ENCODE measurements at places on chromosomes 7 and 10.

DNA sequence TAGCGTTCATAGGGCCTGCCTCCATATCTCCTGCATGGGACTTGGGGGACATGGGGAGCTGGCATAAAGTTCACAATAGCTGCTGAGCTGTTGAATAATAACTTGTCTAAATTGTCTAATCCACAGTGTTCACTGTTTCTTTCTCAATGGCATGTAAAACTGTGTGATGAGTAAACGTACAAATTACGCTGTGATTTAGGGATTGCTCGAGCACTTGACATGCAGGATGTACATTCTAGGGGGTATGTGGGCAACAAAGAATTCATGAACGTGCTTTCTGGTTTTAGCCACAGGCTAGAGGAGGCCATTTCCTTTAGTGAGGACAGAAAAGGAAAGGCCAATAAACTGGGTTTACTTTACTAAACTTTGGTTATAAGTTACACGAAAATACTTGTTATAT is 534.2 kb upstream of the ZWINT start:
- no peak for DNase-seq

- DNase-seq: no peak
Measured at GRCh38 chr7:400901-401485, 111.0 kb downstream of the FOXL3 start.

DNA sequence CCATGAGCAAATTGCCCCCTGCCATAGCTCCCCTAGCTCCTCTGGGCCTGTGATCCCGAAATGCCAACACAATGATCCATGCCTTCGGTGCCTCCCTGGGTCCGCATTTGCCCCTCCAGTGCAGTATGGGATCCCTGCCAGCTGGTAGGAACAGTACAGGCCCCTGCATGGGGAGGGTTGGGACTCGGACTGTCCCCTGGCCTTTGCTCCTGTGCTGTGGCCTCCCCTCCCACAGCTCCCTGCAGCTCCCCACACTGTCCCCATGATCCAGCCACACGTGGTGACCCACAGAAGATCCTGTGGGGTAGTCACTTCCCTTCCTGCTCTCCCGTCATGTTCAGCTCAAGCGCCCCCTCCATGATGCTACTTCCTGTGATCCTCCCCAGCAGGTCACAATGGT is 140.3 kb downstream of the MAPK8 start:
- no peak for DNase-seq

DNA sequence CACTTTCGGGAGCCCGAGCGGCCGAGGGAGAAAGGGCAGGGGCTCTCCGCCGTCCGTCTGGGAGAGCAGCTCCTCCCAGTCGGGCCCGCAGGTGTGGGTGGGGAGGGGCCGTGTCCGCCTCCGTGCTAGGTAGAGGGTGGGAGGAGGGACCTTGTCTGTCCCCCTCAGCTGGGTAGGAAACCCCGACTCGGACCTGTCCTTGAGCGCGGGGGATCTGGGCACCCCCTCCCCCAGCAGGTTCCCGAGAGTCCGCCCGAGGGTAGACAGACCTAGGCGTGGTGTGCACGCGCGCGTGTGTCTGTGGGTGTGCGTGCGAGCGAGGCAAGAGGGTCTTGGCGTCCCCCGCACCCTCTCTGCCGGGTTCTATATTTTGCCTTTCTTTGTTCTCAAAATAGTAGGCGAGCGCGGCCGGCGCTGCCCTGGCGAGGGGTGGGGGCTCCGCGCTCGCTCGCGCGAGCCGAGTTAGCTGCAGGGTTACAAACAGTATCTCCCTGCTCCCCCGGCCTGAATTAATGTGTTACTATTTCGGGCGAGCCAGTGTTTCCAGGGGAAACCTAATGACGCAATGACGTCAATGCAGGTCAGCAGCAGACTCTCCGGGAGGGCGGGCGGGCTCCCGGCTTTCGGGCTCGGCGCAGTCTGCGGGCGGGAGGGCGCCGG is 73.9 kb upstream of the LEP start:
- DNase-seq: peak; percentile 8

- no peak for DNase-seq
Measured at GRCh38 chr10:46538717-46539426, 17.6 kb downstream of the GPRIN2 start.

DNA sequence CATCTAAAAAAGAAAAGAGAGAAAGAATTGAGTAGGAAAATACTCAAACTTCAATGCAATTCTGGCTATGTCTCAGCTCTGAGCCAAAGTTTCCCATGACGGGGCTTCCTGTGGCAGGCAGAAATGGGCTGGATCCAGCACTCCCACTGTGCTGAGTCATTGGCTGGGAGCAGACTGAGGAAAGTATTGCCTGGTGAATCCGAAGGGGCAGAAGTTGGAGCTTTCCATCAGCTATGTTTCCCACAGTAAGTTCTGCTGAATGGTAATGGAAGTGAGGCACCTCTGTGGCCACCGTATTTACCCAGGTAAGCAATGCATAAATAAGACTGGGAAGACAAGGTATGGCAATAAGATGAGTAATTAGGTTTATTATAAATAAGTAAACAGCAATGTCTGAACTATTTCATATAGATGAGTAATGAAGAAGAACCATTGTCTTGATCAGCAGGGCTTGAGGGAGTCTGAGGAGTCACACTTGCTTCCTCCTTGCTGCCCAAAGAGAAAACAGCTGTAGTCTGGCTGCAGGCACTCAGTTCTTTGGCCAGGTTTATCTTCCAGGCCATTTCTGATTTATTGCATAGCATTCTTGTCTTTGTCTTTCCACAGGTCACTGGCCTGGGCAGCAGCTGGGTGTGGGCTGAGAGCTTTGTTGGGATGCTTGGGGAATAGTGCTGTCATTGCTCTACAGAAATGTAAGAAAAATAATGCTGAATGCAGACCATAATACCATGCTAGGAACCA is 255.3 kb downstream of the DNAJB9 start:
- DNase-seq: no peak

DNA sequence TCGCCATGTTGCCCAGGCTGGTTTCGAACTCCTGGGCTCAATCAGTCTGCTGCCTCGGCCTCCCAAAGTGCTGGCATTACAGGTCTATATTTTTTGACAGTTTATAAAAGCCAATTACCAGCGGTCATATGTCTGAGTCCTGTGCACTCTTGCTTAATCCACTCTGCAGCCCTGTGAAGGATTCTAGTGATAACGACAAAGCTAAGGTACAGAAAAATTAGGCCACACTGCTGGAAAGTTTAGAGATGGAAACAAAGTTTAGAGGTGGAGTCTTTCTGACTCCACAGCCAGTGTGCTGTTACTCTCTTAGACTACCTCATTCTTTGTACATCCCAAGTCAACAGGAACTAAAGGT is 707 bp downstream of the PTER start:
- no peak for DNase-seq

- no peak for DNase-seq
Measured at GRCh38 chr7:40612298-40612697, 477.5 kb downstream of the SUGCT start.

GRCh38 chr10:24467136-24467535 is 256.6 kb downstream of the ARHGAP21 start:
- no peak for DNase-seq

Data from cortex of kidney (tissue), 1 donor.